ENCODE measurements at places on chromosomes 1 and 21.

GRCh38 chr1:246537887-246538286, 28.2 kb downstream of the TFB2M start:
- no peak for DNase-seq

- no peak for DNase-seq
Measured at GRCh38 chr1:202076050-202076511, 46.6 kb upstream of the GPR37L1 start.

- DNase-seq, result no peak
Measured at GRCh38 chr1:232765542-232765941, 39.7 kb upstream of the MAP10 start.

DNA sequence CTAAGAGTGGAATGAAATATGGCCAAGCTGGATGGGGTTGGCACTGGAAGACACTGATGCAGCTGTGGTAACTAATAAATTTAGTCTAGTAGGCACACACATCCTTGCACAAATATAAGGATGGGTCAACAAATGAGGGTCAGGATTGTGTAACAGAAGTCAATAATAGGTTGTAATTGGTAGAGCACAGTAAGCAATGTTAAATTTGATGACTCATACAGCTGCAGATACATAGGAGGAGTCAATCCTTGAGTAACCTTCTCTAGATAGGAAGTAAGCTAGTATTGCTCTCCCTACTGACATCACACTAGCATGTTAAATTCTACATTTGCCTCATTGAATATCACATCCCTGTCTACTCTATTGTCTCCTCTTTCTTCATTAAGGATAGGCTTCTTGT, 332.1 kb downstream of the PTPRC start:
- DNase-seq, result no peak

DNA sequence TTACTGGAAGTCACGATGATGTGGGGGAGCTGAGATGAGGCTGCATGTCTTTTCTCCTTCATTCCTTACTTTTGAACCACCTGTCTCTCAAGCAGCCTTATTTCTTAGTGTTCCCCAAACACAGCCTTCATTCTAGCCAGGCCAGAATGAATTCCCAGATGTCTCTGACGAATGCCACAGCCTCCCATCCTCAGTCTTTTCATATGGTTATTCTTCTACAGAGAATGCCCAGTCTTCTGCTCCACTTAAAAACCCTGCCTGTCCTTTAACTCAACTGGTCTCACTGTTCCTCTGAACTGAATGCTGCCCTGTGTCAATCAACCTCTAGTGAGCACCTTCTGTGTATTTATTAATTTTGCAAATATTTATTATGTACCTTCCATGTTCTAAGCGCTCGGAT, 156.2 kb downstream of the PLA2G4A start:
- DNase-seq, result no peak

All from lung microvascular endothelial cell (primary cell).